ENCODE measurements at places on chromosomes 2 and 18. TPM values are rescaled to one million over a fixed set of nuclear protein-coding genes. Genes with fewer than 3 reads are reported as not detected.

Gene CNDP1
- not detected for total RNA-seq

Gene EFHD1
- 1.5 TPM for total RNA-seq

Gene DSG2
- total RNA-seq = 138 TPM

Gene STARD6
- total RNA-seq = not detected

Gene SPC25
- 35.8 TPM for total RNA-seq

Gene KCNJ3
- 0.50 TPM for total RNA-seq

Gene KCNE4
- not detected for total RNA-seq

Gene RNU2-63P
- 6.6 TPM for total RNA-seq

Gene KATNAL2
- 15.2 TPM for total RNA-seq

Gene ITSN2
- 17.0 TPM for total RNA-seq

Gene CCDC85A
- total RNA-seq = not detected

Gene ZNF521
- 16.8 TPM for total RNA-seq

Gene MGAT4A
- 7.7 TPM for total RNA-seq

Gene NRP2
- 37.8 TPM for total RNA-seq

Gene GCA
- 37.2 TPM for total RNA-seq

Gene CPS1
- 16.4 TPM for total RNA-seq

Gene ACMSD
- not detected for total RNA-seq

Gene IWS1
- 64.7 TPM for total RNA-seq

Gene AQP12B
- total RNA-seq = not detected

Gene EFR3B
- total RNA-seq = 8.8 TPM

Gene DNAH7
- 0.07 TPM for total RNA-seq

Gene UGT1A5
- total RNA-seq = not detected

Gene LYPD6
- total RNA-seq = 8.9 TPM

Gene E2F6
- 14.9 TPM for total RNA-seq

Gene ONECUT2
- total RNA-seq = 1.9 TPM

All from H1 (cell line).